ENCODE measurements at places on chromosomes 6 and 20. TPM values are rescaled to one million over a fixed set of nuclear protein-coding genes. Genes with fewer than 3 reads are reported as not detected.

The DSP gene
- total RNA-seq = 0.09 TPM

The COL21A1 gene
- total RNA-seq = not detected

The OR2B6 gene
- total RNA-seq = not detected

The CABLES2 gene
- 6.4 TPM for total RNA-seq

The TXLNB gene
- 0.27 TPM for total RNA-seq

The GLP1R gene
- 0.94 TPM for total RNA-seq

The FLRT3 gene
- not detected for total RNA-seq

The CDSN gene
- total RNA-seq = not detected

DNA sequence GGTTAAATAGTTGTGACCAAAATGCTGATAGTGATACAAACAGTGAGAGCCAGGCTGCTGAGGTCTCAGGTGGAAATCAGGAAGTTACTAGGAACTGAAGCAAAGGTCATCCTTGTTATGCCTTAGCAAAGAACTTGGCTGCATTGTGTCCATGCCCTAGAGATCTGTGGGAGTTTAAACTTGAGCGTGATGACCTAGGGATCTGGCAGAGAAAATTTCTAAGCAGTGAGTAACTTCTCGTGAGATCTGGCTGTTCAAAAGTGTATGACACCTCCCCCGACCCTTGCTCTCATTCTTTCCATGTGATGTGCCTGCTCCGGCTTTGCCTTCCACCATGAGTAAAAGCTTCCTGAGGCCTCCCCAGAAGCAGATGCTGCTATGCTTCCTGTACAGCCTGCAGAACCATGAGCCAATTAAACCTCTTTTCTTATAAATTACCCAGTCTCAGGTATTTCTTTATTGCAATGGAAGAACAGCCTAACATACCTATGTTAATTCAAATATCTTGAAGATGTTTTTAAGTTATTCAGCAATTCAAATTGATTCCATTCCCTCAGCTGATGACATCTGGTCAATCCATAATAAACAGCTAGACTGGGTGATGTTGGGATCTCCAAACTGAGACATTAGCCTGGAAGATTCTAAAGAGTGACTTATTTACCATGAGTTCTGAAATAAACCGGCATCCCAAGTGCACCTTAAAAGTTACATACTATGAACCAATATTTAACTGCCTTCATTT, 33.8 kb downstream of the KIF16B start:
- DNase-seq = no peak
- no peak overlapping the region for H3K4me3 ChIP-seq
- peaks cover 10% of the 10 kb centered on the region for H3K4me1 ChIP-seq
- H3K36me3 ChIP-seq = peaks cover 3% of the 10 kb centered on the region
- no peaks in the 10 kb centered on the region for H3K27me3 ChIP-seq

DNA sequence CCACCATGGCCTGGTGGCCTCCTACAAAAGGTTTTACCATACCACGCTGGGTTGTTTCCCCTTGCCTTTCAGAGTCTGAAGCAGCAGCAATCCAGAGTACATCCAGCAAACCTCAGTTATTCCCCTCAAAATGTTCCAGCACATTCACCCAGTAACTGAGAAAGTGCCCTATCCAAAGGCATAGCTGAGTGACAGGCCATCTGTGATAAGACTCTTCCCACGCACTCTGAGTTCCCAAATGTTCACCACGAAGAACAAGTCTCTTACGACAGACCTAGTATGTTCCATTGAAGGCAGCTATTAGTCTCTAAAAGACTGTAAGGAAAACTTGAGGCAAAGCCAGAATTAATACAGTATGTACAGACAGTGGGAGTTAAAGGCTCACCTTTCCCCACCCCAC, 31.6 kb upstream of the C20orf144 start:
- H3K4me3 ChIP-seq = no peak overlapping the region
- H3K27me3 ChIP-seq = no peaks in the 10 kb centered on the region
- peak overlapping the region; percentile 28 for H3K27ac ChIP-seq

DNA sequence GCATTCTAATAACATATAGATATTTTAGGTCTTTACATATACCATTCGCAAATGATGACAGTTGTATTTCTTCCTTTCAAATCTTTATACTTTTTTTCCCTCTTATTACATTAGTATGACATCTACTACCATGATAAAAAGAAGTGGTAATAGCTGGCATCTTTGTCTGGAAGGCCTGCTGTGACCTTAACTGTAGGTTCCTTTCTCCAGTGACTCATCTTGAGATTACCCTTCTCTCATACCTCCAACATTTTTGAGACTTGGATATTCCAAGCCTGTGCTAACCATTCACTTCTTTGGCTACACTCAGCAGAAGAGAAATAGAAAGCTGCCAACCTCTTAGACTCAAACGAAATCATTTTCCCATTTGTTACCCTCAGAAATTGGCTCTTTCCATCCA, 30.3 kb downstream of the ZKSCAN8 start:
- DNase-seq = no peak
- peaks cover 3% of the 10 kb centered on the region for H3K36me3 ChIP-seq
- H3K27me3 ChIP-seq = peaks cover 9% of the 10 kb centered on the region
- H3K27ac ChIP-seq = no peak overlapping the region
- no peak overlapping the region for H3K4me3 ChIP-seq

- H3K4me3 ChIP-seq = no peak overlapping the region
- no peak overlapping the region for H3K27ac ChIP-seq
- peaks cover 23% of the 10 kb centered on the region for H3K27me3 ChIP-seq
- DNase-seq = no peak
- no peaks in the 10 kb centered on the region for H3K4me1 ChIP-seq
- H3K36me3 ChIP-seq = no peaks in the 10 kb centered on the region
These were observed 20.0 kb downstream of the SULF2 start for GRCh38 chr20:47765271-47765670.

DNA sequence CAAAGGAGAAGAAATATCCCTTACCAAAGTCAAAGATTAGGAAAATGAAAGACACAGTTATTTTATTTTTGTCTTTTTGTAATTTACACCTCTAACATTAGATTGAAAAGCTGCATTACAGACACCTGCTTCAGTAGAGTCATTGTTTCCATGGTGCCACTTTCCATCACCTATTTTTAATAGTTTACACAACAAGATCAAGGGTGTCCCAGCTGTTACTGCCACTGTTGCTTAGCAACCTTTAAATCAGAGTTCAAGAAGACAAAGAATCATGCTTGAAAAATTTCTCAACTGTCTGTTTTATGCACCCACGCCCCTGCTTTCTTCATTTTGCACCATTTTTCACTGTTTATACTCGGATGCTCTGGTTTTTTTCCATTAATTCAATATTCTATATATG, 668.2 kb upstream of the GJE1 start:
- H3K36me3 ChIP-seq = no peaks in the 10 kb centered on the region
- no peak for DNase-seq
- no peak overlapping the region for H3K4me3 ChIP-seq
- no peak overlapping the region for H3K27ac ChIP-seq
- H3K27me3 ChIP-seq = no peaks in the 10 kb centered on the region

DNA sequence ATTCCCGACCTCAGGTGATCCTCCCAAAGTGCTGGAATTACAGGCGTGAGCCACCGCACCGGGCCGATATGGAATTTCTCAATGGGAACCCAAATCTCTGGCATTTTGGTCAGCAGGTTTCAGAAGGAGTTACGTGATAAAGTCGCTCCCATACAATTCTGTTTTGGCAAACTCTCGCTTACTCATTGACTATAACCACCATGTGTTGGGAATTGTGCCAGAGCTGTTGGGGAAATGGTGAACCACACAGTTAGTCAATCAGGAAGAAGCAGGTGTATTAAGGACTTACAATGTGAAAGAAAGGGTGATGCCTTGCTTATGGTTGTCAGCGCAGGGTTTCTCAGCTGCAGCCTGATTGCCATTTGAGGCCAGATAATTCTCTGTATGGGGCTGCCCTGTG, 410.5 kb downstream of the QKI start:
- H3K4me3 ChIP-seq = no peak overlapping the region
- peaks cover 9% of the 10 kb centered on the region for H3K27me3 ChIP-seq
- H3K27ac ChIP-seq = no peak overlapping the region

DNA sequence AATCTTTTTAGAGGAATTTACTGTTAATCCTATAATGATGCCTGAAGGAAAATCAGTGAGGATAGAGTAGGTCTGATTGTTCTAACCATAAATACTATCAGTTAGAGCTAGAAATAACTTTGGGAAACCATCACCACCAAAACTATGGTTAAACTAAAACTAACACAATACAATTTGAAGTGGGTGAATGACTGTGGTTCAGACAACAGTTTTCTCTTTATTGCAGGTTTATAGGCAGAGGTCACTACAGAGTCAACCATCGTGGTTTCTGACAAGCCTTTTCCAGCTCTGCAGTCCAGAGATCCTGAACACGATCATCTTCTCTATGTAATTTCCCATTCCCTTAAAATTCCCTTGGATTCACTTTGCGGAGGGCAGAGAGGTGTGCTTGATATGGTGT, 134.3 kb downstream of the IBTK start:
- H3K4me1 ChIP-seq = no peaks in the 10 kb centered on the region
- DNase-seq = no peak
- no peaks in the 10 kb centered on the region for H3K36me3 ChIP-seq
- H3K27ac ChIP-seq = no peak overlapping the region

- DNase-seq = no peak
- H3K27ac ChIP-seq = no peak overlapping the region
- no peaks in the 10 kb centered on the region for H3K4me1 ChIP-seq
These were observed 79.0 kb downstream of the PPP1R3G start for GRCh38 chr6:5164092-5164491.

GRCh38 chr6:134003542-134003951, 48.9 kb downstream of the SLC2A12 start:
- no peak overlapping the region for H3K4me3 ChIP-seq
- H3K4me1 ChIP-seq = no peaks in the 10 kb centered on the region
- H3K27me3 ChIP-seq = peaks cover 8% of the 10 kb centered on the region

Data from activated CD4-positive, alpha-beta T cell treated with anti-CD3 and anti-CD28 coated beads for 36 hours (primary cell).